ENCODE measurements at places on chromosomes 12 and 14.
A peak's percentile ranks its signal among the peaks of the same experiment; 100 is the strongest.

GRCh38 chr12:111757361-111758119, 9.2 kb upstream of the ALDH2 start:
- no peak for DNase-seq

- DNase-seq = no peak
Observed at GRCh38 chr12:27428466-27428865, 18.1 kb upstream of the SMCO2 start.

- no peak for DNase-seq
Observed at GRCh38 chr12:57781244-57781643, 1.3 kb upstream of the TSFM start.

DNA sequence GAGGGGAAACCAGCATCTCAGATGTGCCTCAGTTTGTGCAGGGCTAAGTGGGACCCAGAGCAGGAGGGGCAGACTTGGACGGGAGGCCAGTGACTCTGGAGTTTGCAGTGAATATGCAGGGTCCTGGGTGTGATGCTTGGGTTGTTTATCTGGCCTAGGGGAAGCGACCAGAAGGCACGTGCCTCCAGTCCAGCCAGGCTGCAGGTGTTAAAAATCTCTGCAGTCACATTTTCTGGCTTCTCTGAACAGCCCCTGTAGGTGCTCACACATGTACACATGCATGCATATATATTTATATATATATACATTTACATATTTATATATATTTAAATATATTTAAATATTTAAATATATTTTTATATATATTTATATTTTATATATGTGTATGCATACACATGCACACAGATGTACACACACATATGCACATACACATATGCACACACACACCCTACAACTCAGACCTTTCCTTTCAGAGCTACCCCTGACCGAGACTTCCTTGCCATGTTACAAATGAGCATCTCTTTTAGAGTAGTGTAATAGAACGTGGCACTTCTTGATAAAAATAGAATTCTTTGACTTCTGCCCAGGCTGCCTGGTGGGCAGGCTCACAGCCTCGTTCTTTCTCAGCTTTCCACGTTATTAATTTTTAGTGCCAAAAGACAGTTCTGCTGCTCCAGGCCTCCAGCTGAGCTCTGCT, 26.8 kb upstream of the TCL1B start:
- no peak for DNase-seq

DNA sequence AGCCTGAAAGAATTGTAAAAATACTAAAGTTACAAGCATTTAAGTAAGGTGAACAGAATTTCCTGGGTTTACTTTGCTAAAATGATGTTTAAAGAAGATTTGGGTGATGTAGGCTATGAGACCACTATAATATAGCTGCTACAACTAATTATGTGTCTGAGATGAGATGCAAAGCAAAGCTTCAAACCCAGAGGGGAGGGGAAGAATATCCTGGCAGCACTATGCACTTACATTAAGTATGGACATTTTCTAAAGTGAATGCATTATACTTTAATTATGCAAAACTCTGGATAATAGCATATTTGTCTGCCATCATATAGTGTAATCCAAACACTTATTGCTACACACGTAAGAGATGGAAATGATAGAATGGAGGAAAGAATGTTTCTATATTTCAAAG, 1003.7 kb downstream of the GALC start:
- peak; percentile 62 for DNase-seq

DNA sequence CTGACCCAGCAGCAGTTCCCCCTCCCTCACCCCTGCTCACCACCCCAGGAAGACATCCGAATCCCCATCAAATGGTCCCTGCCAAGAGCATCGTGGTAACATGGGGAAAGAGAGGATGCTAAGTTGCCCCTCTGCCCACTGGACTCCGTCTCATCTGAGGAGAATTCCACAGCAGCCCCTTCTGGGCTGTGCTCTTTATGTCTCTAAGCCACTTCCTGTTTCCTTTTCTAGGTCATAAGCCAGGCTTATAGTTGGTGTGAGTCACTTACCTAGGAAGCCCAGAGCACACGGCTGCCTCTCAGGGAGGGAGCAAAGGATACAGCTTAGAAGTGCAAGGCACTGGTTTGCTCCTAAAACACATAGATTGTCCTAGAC, 76.0 kb downstream of the VCPKMT start:
- no peak for DNase-seq

- DNase-seq = no peak
Observed at GRCh38 chr14:81331229-81332021, 68.7 kb downstream of the STON2 start.

GRCh38 chr14:77526266-77526665, 27.6 kb upstream of the ISM2 start:
- DNase-seq = no peak

GRCh38 chr14:102375119-102375518, 12.4 kb downstream of the TECPR2 start:
- no peak for DNase-seq

GRCh38 chr12:64390275-64390851, at the start of gene C12orf56:
Gene C12orf56 (minus strand): TSS chr12:64390758. CDS start chr12:64390565, 193 bp downstream.
- peak; percentile 68 for DNase-seq

DNA sequence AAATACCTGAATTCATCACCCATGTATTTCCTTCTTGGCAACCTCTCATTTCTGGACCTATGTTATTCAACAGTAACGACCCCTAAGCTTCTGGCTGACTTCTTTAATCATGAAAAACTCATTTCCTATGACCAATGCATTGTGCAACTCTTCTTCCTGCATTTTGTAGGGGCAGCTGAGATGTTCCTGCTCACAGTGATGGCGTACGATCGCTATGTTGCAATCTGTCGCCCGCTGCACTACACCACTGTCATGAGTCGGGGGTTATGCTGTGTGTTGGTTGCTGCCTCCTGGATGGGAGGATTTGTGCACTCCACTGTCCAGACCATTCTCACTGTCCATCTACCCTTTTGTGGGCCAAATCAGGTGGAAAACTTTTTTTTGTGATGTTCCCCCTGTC, 356 bp downstream of the OR4Q2 start:
- no peak for DNase-seq

GRCh38 chr12:127680516-127680915, 586.5 kb upstream of the TMEM132C start:
- no peak for DNase-seq

DNA sequence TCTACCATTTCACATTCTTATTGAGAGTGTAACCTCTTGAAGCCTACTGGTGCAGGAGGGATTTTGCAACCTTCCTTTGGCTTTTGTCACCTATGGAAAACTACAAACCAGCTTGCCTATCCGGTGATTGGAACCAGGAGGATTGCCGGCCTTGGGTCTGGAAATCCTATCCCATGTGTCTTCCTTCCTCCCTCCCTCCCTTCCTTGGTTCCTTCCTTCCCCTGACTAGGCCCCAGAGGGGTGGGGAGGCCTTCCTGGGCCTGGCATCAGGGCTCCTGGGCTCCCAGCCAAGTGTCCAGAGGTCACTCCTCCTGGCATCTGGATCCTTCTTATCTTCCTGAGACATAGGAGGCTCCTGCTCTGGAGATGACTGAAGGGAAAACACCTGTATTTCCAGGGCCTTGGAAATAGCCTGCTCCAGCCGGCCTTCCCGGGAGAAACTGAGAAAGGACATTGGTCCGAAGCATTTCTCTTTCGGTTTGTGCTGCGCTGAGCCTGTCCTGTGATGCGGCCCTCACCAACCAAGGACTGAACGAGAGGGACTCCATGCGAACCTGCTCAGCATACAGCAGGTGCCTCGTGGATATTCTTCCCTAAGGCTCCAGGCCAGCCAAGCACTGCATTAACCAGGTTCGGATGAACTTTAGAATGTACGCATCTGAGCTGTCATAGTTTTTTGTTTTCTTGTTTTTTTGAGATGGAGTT, 43.4 kb downstream of the PSMA6 start:
- no peak for DNase-seq

GRCh38 chr12:58081488-58081887, 140.1 kb downstream of the ATP23 start:
- DNase-seq = peak; percentile 61

DNA sequence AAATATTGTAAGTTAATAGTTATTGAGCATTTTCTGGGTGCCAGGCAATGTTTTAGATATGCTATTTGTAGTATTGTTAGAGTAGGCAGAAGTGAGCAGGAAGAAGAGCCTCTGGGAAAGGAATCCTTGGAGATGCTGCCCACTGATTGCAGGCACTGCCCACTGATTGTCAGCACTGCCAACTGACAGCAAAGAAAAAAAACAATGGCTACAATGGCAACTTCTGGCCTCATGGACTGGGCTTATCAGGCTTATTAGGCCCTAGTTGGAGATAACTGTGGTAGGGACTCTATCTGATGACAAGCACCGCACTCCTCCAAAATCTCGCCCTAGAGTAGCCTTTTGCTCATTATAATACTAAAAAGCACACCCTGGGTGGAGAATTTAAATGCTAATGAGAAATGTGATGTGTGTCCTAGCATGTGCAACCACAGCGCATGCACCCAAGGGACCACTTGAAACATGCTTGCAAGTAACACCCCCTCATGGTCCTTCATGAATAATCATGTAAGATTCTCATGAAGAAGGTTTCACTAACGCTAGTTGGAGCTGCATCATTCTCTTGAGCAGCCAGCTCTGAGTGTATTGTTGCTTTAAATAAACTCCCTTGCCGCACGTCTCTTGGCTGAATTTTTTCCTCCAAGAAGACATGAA, 103.5 kb upstream of the PPP4R3A start:
- DNase-seq = no peak

- no peak for DNase-seq
Observed at GRCh38 chr12:54042970-54043853, 10.4 kb downstream of the HOXC5 start.

DNA sequence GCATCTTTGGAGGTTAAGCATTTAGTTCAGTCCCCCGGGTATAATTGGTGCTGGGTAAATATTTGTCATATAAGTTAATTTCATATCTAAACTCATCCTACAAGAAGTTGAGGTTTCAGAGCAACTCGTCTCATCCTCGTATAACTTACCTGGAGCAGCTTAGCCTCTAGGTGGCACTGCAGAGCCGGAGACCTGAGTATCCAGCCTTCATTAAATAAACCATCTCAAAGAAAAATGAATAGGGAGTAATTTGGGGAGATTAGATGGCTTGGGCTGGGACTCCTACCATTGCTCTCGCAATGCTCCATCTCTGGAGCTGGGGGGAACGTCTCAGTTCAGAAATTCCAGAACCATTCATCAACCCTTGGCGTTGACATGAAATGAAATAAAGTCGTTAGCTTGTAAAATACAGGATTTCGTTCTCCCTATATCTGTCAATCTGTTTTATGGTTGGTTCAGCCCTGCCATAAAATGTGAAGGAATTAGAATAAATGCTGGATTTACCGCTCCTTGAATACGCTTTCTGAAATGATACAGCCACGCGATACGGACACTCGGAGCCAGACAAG, 122.9 kb upstream of the TMEM132D start:
- DNase-seq = peak; percentile 71

- no peak for DNase-seq
Observed at GRCh38 chr14:20707622-20708021, 19.1 kb downstream of the ANG start.

DNA sequence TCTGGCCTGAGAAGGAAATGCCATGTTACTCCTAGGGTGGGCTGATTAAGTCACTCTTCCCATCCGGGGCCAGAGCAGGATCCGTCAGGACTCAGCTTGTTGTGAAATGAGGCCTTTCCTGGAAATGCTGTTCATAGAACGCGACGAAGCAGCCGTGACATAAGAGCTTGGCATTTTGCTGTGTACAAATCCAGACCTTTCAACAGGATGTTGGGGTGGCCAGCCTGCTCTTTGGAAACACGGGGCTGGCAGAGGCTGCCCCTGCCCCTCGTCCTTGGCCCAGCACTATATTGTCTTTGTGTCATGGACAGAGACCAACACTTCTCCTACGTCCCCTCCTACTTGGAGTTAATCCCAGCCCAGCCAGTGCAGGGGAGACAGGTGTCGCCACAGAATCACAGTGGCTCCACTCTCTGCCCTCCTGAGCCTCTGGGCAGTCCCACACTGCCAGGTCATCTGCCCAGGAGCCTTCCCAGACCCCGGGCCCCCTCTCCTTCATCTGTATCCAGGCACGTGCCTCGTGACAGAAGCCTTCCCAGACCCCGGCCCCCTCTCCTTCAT, 18.6 kb upstream of the EIF5 start:
- DNase-seq = no peak

GRCh38 chr14:20377171-20377570, 33.7 kb downstream of the PARP2 start:
- DNase-seq = no peak

GRCh38 chr14:96627386-96627785, 125.2 kb downstream of the PAPOLA start:
- no peak for DNase-seq

- DNase-seq = peak; percentile 66
Observed at GRCh38 chr14:95527387-95528002, 7.4 kb upstream of the GLRX5 start.

DNA sequence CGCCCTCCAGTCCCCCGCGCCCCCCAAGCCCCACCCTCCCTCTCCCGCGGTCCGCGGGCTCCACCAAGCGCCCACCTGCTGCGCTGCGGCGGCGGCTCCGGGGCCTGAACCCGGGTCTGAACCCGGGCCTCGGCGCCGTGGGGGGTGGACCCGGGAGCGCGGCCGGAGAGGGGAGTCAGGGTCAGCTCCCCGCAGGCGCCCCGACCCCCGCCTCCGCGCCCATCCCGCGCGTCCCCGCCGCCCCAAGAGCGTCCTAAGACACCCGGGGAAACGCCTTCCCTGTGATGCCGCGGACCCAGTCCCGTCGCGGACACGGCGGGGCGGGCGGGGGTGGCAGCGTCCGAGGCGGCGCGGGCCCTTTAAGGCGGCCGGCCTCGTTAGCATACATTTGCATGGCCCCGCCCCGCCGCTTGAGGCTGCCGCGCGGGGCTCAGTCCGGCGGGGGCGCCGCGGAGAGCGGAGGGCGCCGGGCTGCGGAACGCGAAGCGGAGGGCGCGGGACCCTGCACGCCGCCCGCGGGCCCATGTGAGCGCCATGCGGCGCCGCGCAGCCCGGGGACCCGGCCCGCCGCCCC, at the start of gene MMP17:
TSS of gene MMP17 (plus strand) at position 433 of the 574 bp plus-strand sequence. CDS start at position 535, 102 bp downstream.
- peak; percentile 63 for DNase-seq

GRCh38 chr12:114873656-114874055, 189.7 kb upstream of the TBX3 start:
- no peak for DNase-seq

GRCh38 chr12:108333898-108334699, 5.0 kb downstream of the CMKLR1 start:
- DNase-seq = no peak

- no peak for DNase-seq
Observed at GRCh38 chr12:65754744-65755595, 69.3 kb upstream of the HMGA2 start.

DNA sequence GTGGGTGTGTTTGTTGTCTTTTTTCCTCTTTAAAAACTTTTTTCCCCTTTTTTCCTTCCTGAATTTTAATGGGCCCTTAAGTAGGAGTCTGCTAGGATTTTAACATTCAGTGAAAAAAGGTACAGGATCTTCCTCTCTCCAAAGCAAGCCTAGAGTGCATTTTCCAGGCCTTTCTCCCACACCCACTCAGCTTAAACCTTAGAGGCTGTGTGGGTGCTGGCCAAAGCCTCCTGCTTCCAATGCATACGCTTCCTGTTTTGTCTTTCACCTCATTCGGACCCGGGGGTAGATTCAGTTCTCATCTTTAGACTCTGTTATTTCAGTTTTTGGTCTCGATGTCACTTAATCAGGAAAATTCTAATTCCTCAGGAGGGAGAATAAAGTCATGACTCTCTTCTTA, 51.2 kb downstream of the TMEM30B start:
- DNase-seq = no peak

- no peak for DNase-seq
Observed at GRCh38 chr14:36163451-36163850, 13.1 kb downstream of the PTCSC3 start.

Measured in NCI-H1417 (cell line).